NCI-H1417 treated with DMSO at 0.1 percent for 48 hours (cell line): ENCODE measurements at places on chromosomes 7 and 10.

DNA sequence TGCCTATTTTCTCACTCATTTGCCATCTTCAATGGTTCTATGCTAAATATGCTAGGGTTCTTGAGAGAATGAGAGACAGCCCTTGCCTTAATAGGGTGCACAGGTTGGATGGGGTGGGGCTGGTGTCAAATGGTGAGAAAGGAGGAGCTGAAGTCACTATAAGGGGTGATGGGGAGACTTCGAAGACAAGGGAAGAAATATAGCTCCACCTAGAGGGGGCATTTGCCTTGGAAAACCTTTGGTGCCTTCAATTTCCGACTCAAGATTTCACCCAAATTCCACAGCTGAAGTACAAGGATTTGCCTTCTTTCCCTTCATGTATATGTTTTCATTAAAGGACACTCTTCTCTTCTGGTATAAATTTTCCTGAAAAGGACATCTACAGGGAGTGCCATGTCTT lies 5.6 kb downstream of the PTN start:
- DNase-seq, result no peak

DNA sequence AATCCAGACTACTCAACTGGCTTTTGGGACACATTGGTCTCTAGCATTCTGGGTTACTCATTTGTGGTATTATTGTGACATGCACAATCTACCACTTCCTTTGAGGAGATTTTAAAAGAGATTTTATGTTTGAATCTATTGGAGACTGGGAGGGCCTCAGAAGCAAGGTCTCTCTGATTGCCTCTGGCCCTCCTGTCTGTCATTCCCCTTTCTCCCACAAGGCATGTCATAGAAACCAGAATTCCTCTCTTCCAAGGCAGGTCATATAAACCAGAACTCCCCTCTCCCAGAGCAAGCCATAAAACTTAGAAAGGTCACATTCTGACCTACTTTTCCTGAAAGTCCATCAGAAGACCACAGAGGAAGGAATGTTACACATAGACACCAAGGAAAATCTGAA lies 777.7 kb downstream of the PHTF2 start:
- DNase-seq, result no peak

DNA sequence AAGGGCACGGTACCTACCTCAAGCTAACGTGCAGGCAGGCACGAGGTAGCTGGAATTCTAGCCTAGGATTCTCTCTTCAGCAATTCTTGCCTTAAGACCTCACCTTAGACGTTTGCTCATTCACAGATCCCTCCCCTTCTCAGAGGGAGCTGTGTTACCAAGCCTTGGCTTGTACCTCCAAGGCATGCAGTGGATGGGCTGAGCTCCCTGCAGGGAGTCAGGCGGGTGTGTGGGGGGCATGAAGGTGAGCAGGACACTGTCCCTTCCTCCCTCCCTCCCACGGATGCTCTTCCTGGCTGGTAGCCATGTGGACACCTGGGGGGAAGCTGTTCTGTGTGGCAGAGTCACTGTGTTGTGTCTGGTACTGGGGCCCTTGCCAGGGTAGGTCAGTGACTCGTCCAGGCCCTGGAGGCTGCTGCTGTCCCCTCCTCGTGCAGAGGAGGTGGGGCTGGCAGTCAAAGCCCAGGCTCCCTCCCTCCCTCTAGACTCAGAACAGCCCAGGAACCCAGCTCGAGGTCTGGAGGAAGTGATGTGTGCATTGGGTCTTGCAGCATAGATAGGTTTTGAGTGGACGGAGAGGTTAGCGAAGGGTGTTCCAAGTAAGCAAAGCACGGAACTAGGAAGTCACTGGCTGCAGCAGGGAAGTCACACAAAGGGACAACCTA lies 222.2 kb upstream of the SH2B2 start:
- no peak for DNase-seq

DNA sequence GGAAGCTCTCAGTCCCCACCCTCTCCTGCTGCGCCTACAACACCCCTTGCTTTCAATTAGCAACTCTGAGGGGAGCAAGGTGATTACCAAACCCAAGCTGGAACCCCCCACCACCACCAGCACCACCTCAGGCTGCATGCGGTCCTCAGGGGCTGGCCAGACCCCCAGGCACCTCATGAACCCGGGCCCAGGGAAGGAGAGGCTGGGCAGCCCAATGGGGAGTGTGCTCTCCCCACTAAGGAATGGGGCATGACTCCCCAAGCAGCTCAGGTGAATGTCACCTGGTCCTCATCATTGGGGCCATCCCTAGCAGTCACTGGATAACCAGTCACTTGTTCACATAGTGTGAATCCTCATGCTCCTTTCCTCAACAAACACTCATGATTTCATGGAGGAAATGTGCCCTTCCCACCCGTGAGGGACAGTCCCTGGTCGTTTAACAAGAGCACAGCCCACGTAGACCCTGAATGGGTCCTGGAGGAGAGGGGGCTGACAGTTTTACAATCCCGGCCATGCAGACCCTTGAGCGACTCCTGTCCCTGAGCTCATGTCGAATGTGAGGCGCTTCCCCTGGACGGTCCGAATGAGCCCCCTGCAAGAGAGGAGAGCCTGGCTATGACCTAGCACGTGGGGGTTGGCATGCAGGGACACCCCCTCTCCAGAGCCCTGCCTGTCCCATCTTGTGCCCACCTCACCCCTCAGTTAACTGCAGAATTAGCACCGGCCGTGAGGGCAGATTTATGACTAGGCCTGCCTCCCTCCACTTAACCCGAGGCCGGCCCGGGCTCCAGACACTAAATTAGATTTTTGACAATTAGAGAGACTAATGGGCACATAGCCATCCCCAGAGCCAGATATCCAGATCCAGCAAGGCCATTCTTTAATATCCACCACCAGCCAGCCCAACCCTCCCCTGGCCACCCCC lies 29.1 kb downstream of the POLL start:
- DNase-seq, result no peak

- DNase-seq, result no peak
These were observed 40.6 kb upstream of the GHITM start for GRCh38 chr10:84098667-84099066.

GRCh38 chr10:87658858-87659555 lies 671 bp upstream of the PAPSS2 start:
- no peak for DNase-seq

DNA sequence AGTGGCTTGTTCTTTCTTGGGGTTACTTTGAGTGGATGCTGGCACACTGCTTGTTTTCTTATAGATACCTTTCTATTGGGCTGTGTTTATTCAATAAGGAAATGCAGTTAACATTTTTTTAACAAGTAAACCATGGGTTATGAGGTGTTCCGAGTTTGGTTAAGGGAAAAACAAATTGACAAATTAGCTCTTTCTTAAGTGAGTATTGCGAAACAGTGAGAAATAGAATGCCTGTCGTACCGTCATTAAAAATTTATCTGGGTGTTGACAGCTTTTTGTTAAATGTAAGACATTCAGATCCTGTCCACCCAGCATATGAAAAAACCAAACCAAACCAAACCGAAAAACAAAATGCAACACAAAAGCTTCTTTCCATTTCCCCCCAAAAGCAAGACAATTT lies 6.2 kb downstream of the CUX1 start:
- no peak for DNase-seq

DNA sequence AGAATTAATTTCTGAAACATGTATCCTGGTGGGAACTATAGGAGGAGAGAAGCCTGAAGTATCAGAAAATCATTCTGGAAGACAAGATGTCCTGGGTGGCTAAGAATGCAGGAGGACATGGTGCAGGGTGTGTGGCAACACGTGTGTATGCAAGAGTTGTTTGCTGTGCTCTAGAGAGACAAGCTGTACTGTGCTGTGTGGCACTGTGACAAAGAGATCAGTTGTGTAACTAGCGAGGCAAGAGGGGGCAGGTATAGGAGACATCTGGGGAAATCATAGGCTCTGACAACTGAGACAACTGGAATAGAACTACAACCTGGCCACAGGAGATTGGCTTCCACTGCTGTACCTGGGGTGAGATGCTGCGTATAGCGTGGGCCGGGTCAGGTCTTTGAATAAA lies 9.3 kb downstream of the ITGA8 start:
- no peak for DNase-seq
